ENCODE measurements at places on chromosomes 5 and 9.
A peak's percentile ranks its signal among the peaks of the same experiment; 100 is the strongest.

- DNase-seq = no peak
These were observed 30.2 kb downstream of the ENTREP1 start for GRCh38 chr9:69355232-69355631.

GRCh38 chr5:174247301-174247700, 201.8 kb downstream of the NSG2 start:
- DNase-seq = no peak

GRCh38 chr5:96876292-96876850, at the start of gene ERAP2:
ERAP2 (plus strand) TSS chr5:96876500; CDS start chr5:96879686, 3,186 bp downstream.
- DNase-seq = peak; percentile 68

DNA sequence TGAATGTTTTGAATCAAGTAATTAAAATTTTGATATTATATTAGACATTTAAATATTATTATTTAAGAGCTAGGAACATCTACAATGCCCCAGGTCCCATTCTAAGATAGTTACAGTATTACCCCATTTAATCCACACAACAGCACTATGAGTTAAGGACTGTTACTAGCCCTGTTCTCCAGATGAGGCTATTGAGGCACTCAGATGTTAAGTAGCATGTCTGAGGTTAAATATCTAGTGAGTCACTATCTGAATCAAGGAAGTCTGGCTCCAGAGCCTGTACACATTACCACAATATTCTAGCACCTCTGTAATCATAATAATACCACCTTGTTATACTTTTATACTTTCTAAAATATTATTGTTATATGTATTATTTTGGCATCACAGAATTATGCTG, 304.6 kb downstream of the PDE4D start:
- peak; percentile 80 for DNase-seq

DNA sequence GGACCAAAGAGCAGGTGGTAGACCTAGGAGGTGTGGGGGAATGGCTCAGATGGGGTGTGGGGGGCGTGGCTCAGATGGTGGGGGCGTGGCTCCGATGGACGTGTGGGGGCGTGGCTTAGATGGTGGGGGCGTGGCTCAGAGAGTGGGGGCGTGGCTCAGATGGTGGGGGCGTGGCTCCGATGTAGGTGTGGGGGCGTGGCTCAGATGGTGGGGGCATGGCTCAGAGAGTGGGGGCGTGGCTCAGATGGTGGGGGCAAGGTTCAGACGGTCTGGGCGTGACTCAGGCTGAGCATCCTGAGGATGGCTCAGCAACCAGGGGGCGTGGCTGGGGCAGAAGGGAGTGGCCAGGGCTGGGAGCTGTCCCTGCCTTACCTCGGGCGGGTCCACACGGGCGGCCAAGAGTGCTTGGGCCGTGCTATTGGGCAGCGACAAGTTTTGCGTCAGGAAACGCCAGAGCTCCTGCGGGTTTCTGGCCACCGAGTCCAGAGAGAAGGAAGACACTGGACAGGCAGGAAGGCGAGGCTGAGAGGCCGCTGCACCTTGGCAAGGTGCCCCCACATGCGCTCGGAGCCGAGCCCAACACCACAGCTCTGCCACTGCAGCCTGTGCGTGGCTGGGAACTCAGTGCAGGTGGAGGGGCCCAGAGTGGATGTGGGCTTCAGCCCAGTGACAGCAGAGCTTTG, 5.9 kb downstream of the ABCA2 start:
- DNase-seq = peak; percentile 76

- no peak for DNase-seq
These were observed 464.2 kb downstream of the SPOCK1 start for GRCh38 chr5:137034764-137035479.

DNA sequence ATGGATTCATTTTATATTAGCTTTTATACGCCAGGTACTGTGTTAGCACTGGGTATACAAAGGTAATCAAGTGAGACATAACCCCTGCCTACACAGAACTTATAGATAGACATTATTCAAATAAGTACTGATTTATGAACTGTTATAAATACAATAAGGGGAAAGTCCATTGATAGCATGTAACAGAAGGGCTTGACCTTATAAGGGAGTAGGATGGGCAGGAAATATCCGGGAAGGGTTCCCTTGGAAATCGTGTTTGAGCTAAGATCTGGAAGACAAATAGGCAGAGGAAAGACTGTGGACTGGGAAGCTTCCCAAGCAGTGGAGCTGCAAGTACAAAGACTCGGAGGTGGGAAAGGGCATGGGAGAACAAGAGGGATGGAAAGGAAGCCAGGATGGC, 111.5 kb downstream of the WDR41 start:
- DNase-seq = no peak

DNA sequence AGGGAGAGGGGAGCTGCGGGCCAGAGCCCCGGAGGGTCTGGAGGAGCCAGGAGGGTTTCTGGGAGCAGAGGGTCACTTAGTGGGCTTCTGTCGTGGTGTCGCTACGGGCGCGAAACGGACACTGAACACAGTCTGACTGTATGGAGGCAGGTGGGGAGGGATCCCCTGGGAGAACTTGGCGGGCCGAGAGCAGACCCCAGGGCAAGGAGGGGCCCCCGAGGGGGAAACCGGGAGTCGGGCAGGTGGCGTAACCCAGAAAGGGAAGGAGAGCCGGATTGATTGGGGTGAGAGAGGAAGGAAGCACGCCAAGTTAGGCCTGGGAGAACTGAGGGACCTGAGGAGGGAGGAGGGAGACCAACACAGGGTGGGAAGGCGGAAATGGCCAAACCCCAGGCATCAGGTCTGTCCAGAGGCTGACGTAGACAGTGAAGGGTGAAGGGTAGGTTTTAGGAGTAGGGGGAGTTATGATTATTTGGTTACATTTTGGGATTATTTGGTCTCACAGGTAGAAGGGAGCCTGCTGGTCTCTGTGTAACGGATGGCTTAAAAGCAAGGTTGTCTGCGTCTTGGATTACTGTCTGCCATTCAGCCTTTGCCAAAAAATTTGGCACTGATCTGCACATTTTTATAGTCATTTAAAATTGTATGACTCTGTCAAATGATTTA, 3.3 kb upstream of the MSMP start:
- peak; percentile 32 for DNase-seq

DNA sequence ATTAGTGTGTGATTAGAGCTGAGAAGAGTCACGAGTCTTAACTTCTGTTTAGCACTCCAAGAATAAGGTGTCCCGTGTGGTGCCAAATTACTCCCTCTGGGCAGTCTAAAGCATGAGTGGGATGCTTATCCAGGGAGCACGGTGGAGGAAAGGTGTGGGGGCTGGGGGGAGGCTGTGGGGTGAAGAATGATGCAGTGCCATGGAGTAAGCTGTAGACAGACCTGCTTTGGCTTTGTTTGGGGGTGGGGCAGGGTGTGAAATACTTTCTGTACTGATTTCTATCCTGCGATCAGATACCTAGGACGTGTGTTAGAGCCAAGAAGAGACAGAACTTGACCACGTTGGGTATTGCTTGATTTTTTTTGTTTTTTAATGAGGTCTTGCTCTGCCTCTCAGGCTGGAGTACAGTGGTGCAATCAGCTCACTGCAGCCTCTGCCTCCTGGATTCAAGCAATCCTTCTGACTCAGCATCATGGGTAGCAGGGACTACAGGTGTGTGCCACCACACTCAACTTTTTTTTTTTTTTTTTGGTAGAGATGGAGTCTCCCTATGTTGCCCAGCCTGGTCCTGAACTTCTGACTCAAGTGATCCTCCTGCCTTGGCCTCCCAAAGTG, 232.8 kb downstream of the MAN2A1 start:
- no peak for DNase-seq

DNA sequence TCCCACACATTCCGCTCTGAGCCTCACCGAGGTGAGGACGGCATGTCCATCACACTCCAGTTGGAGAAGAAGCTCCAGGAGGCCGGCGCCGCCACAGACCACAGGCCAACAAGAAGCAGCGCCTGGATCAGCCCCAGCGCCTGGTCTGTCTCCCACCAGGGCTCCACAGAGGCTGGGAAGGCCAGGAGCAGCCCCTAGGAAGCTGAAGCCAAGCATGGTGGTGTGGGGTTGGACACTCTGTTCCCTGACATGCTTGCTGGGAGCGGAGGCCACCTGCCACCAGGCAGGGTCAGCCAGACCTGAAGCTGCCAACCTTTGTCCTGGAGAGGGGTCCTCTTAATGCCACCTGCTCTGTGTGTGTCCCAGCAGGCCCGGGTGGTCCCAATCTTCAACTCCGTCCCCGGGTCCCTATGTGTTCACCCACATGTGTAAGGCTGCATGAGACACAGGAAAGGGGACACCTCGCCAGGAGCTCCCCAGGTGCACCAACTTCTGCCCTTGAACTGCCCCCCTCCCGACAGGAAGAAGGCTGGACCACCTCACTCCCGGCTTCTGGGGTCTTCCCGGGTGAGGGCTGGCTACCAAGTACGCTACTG, 140.1 kb upstream of the PPP1R26 start:
- DNase-seq = no peak

DNA sequence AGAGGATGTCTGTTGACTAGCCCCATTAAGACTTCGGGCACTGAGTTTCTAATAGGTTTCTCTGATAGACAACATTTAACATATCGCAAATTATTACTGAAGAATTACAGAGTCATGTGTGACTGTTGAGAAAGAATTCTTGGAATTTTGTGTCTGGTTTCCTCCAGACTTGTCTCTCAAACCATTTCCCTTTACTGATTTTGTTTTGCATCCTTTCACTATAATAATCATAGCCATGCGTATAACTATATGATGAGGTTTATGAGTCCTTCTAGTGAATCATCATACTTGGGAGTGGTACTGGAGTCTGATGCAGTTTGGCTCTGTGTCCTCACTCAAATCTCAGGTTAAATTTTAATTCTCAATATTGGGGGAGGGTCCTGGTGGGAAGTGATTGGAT, 27.0 kb downstream of the ZNF169 start:
- no peak for DNase-seq

DNA sequence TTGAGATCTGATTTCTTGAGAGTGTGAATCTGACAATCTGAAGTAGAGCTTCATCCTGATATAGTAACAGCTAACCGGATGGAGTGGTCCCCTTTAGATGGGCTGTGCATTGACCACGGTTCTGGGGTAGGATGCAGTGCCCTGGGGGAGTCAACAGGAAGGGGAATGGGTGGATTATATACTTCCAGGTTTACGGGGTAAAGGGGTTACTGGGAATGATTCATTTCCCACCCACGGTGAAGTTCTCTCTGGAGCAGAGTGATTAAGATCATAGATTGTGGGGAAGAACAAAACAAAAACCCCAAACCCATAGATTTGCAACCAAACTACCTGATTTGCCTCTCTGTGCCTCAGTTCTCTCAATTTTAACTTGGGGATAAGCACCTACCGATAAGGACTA, 1.5 kb upstream of the B4GALT7 start:
- peak; percentile 16 for DNase-seq

DNA sequence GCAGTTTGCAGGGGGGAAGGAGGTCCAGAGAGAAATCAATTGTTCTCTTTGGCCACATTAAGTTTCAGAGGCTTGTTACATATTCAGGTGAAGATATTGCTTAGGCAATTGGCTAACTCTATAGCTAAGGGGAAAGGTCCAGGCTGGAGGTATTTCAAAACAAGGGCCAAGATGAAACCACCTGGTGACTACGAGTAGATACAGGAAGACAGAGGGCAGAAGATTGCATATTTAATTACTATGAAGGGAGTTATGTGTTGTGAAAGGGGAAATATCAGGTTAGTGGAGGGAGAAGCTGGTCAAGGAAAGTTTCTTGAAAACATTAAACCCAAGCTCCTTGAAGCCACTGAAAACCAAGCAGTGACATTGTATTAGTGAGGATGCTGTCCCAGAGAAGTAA, 1.9 kb upstream of the RAD23B start:
- peak; percentile 78 for DNase-seq

DNA sequence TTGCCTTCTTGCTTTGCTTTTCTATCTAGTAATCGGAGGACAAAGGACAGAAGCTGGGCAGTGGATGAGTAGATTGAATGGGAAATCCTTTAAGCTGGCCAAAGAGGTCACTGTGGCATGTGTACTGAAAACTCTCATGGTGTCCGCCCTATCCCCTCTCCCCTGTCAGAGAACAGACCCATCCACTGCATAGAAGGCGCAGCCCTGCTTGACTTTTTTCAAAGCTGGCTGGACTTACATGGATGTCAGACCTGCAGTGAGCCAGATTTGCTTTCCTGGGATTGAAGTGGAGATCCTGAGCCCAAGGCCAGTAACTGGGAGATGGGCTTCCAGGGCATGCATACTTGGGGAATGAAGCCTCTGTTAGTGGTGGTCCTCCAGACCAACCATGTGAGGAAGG, 329.5 kb downstream of the TRPM3 start:
- DNase-seq = no peak

DNA sequence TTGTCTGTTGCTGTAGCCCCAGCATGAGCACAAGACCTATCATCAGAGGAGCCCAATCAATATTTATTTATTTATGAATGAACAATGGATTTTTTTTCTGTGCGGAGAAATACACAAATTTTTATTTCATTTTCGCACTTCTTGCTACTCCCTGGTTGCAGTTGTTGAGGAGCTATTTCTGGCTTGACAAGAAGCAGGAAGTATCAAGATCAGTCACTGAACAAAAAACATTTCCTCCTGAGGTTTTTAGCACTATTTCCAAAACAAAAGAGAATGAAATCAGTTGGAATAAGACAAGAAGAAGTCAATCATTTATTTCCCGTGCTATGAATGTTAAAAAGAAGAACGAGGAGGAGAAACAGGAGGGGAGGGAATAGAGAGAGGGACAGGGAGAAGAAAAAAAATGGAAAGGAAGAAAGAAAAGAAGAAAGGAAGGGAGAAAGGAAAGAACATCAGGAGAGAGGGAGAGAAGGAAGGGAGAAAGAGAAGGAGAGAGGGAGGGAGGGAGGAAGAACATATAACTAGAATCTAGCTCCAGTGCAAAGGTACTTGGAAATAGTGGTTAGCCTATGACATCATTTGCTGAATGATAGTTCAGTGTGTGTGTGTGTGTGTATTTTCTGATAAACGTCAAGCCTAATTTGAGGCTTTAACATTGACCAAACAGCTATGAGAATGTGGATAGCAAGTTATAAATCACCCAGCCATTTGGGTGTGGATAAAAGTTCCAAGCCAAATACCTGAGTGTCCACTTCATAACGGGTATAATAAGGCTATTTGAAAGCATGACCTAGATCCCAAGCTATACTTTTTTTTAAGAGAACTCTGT, 586.0 kb downstream of the EBF1 start:
- DNase-seq = no peak

Measured in bronchial epithelial cell (primary cell).